ENCODE measurements at places on chromosomes 4 and X.

GRCh38 chrX:23731951-23732350, 11.1 kb downstream of the ACOT9 start:
- H3K27me3 ChIP-seq, result no peaks in the 10 kb centered on the region
- H3K4me1 ChIP-seq, result peaks cover 6% of the 10 kb centered on the region
- DNase-seq, result no peak
- H3K4me3 ChIP-seq, result no peak overlapping the region
- H3K36me3 ChIP-seq, result peaks cover 37% of the 10 kb centered on the region

- no peak overlapping the region for H3K27ac ChIP-seq
- H3K27me3 ChIP-seq, result no peaks in the 10 kb centered on the region
- H3K4me1 ChIP-seq, result no peaks in the 10 kb centered on the region
Measured at GRCh38 chr4:87180767-87181166, 39.7 kb downstream of the KLHL8 start.

DNA sequence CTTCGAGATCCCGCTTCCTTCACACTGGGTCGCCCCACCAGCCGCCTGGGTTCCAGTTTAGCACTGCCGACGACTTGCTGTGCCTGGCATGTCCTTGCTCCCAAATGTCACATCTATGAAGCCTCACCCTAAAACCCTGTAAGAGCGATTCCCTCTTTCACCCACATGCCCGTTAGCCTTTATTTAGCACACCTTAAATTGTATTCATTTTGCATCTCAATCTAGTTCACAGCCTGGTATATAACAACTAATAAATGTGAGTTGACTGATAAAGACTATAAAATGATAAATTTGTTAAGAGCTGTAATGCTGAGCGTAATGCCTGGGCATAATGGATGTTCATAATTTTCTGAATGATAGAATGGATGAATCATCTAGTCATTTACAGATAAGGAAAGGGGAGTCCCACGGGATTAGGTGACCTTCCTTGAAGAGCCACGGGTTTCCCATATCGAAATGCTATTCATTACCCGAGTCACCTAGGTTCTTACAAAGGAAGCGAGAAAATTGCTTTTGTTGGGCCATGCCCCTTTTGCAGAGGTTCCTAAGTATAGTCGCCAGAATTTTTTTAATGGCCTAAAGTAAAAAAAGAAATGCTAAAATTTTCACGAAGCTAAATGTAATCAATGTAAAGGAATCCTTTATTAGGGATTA, 1.1 kb upstream of the AP1S2 start:
- peaks cover 2% of the 10 kb centered on the region for H3K4me1 ChIP-seq
- no peak for DNase-seq
- H3K27me3 ChIP-seq, result no peaks in the 10 kb centered on the region

DNA sequence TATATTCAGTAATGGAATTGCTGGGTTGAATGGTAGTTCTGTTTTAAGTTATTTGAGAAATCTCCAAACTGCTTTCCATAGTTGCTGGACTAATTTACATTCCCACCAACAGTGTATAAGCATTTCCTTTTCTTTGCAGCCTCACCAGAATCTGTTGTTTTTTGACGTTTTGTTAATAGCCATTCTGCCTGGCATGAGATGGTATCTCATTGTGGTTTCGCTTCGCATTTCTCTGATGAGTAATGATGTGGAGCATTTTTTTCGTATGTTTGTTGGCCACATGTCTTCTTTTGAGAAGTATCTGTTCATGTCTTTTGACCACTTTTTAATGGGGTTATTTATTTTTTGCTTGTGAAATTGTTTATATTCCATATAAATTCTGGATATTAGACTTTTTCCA, 13.6 kb upstream of the MAGED4B start:
- no peak overlapping the region for H3K27ac ChIP-seq
- no peaks in the 10 kb centered on the region for H3K4me1 ChIP-seq
- no peak for DNase-seq
- no peak overlapping the region for H3K4me3 ChIP-seq
- no peaks in the 10 kb centered on the region for H3K36me3 ChIP-seq

DNA sequence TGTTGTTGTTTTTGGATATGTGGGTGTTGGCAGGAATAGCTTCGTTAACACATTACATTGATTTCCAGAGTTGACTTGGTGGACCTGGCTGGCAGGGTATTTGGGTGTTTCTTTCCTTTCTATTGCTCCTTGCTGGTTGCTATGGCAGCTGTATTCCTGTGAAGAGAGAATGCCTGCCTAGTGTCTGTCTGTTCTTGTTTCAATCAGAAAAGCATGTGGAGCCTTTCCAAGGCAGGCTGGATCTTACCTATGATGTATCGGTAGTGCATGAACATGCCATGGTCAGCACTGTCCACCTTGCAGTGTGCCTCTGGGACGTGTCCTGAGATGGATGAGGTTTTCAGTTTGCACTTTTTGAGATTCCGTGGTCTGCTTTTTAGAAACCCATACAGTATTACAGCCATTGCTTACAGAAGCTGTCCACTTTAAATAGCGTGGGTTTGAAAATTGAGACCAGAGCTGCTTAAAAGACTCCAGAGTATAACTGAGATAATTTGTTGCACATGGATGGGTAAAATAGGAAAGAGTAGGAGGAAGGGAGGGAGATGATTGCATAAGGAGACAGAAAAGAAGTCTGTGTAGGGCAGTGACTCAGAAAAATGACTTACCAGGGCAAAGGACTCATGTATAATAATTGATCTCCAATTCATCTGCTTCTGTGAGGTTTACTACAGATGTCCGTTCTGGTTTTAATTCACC, 20.0 kb upstream of the AADAT start:
- no peaks in the 10 kb centered on the region for H3K27me3 ChIP-seq
- H3K27ac ChIP-seq, result no peak overlapping the region
- no peak for DNase-seq
- H3K36me3 ChIP-seq, result no peaks in the 10 kb centered on the region
- no peak overlapping the region for H3K4me3 ChIP-seq

GRCh38 chr4:166896254-166896653, 338.0 kb downstream of the SPOCK3 start:
- H3K4me3 ChIP-seq, result no peak overlapping the region
- DNase-seq, result no peak
- no peaks in the 10 kb centered on the region for H3K27me3 ChIP-seq
- no peaks in the 10 kb centered on the region for H3K36me3 ChIP-seq

- H3K4me1 ChIP-seq, result peaks cover 53% of the 10 kb centered on the region
- H3K36me3 ChIP-seq, result no peaks in the 10 kb centered on the region
- no peaks in the 10 kb centered on the region for H3K27me3 ChIP-seq
- no peak overlapping the region for H3K4me3 ChIP-seq
- DNase-seq, result no peak
- H3K27ac ChIP-seq, result peak overlapping the region; percentile 88
Measured at GRCh38 chr4:123599061-123599919, 202.7 kb downstream of the SPRY1 start.

DNA sequence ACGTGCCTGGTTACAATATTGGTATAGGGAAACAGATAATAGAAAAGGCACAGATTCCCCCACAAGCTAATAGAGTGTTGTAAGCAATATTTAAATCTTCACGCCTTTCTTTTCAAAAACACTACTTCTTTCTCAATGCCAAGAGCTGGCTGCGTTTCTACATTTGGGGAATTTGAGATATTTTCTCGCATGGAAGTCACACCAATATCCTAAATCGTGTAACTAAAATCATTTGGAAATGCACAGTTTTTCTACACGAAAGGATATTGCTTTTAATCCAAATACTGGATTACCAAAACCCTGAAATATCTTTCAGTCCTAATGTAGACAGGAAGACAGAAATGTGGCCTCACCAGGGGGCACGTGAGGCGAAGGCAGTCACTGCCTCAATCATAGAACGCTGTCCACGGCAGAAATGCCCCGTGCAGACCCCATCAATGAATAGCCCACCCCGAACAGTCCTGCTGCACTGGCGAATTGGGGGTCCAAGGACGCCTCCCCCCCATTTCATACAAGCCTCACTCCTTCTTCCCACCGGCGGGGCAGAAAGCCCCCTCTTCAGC, 106.6 kb downstream of the NSUN7 start:
- H3K27ac ChIP-seq, result no peak overlapping the region
- peak overlapping the region; percentile 85 for H3K4me3 ChIP-seq
- peaks cover 56% of the 10 kb centered on the region for H3K27me3 ChIP-seq
- DNase-seq, result no peak
- H3K4me1 ChIP-seq, result peaks cover 16% of the 10 kb centered on the region
- H3K36me3 ChIP-seq, result no peaks in the 10 kb centered on the region

GRCh38 chr4:100797791-100798190, 280.0 kb upstream of the EMCN start:
- H3K36me3 ChIP-seq, result no peaks in the 10 kb centered on the region
- no peak overlapping the region for H3K4me3 ChIP-seq
- H3K4me1 ChIP-seq, result no peaks in the 10 kb centered on the region
- H3K27me3 ChIP-seq, result no peaks in the 10 kb centered on the region
- no peak for DNase-seq

- H3K4me3 ChIP-seq, result no peak overlapping the region
- H3K27me3 ChIP-seq, result peaks cover 20% of the 10 kb centered on the region
- H3K4me1 ChIP-seq, result no peaks in the 10 kb centered on the region
- no peak overlapping the region for H3K27ac ChIP-seq
- DNase-seq, result no peak
- H3K36me3 ChIP-seq, result peaks cover 2% of the 10 kb centered on the region
Measured at GRCh38 chr4:163701916-163702315, 207.4 kb downstream of the TMA16 start.
